Fibroblast of skin of left biceps (primary cell): ENCODE measurements at places on chromosomes 11 and 22.

DNA sequence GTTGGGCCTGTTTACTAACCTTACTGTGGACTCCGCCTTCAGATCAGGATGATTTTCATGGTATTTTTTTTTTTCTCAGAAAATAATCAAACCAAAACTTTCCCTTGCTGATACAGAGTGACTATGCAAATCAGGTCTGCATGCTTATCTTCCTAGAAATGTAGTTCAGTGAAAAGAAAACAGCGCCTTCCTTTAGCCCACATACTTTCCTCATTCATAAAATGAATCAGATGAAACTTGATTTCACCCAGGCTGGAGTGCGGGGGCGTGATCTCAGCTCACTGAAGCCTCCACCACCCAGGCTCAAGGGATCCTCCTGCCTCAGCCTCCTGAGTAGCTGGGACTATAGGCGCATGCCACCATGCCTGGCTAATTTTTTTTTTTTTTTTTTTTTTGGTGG lies 26.0 kb downstream of the ZNRF3 start:
- no peak for DNase-seq

DNA sequence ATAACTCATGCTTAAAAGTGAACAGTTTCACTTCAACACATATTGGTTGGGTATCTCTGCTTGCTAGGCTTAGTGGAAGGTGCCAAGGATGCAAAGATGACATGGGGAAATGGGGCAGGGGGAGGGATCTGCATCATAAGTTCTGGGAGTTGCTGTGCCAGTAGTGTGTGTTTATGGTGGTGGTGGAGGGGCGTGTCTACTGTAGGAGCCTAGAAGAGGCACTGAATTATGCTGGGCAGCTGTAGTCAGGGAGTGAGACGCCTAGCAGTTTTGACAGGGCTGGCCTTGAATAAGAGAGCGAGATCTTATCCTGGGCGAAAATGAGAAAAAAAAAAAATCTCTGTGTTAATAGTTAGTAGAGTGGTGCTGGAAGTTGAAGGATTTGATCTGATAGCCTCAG lies 3.0 kb downstream of the ELMOD1 start:
- no peak for DNase-seq

DNA sequence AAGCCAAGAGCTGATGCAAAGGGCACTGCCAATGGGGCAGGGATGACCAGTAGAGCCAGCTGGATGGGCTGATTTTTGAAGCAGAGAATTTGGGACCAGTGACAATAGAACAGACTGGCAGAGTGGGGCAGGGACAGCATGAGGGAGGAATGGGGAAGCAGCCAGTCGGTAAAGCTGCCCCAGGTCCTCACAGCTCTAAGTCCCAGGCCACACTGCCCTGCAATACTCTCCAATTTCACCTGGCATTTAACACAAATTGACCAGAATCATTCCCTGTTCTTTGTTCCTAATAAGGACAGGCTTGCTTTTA lies 186.9 kb downstream of the CTTN start:
- no peak for DNase-seq

GRCh38 chr11:32105871-32106560 lies 15.1 kb downstream of the RCN1 start:
- DNase-seq: no peak

DNA sequence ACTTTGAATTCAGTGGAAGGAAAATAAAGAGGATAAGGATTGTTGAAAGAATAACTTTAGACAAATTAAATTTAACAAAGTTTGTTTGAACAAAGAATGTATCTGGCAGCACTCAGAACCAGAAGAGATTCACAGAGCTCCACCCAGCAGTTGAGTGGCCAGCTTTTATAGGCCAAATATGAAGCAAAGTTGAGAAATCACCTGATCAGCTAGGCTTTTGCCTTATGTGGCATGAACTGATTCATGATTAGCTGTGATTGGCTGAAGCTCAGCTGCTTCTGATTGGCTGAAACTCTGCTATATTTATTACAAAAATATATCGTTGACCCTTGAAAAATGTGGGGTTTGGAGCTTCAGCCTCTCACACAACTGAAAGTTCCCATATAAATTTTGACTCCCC lies 62.6 kb downstream of the PIWIL4 start:
- no peak for DNase-seq

DNA sequence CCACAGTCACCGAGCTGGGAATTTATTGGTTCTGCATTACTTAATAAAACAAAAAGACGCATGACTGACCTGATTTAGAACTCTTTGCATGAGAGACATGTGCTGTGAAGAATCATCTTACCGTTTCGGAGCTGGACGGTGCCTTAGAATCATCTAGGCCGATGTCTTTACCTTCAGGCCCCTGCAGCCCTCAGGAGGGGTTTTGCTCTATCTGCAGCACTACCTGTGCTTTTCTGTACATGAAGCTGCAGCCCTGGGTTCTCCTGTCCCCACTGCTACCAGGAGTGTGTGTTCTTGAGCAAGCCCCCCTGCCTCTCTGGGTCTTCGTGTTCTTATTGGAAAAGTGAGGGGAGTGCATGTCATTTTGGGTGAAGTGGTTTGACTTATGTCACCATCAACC lies 94.0 kb upstream of the OR4B1 start:
- DNase-seq: no peak

GRCh38 chr11:125108469-125108868 lies 3.0 kb downstream of the TMEM218 start:
- DNase-seq: no peak

GRCh38 chr22:46148816-46149511 lies 1.4 kb upstream of the PPARA start:
- no peak for DNase-seq

- DNase-seq: no peak
These were observed 76.1 kb upstream of the PAX6 start for GRCh38 chr11:31887180-31887579.

DNA sequence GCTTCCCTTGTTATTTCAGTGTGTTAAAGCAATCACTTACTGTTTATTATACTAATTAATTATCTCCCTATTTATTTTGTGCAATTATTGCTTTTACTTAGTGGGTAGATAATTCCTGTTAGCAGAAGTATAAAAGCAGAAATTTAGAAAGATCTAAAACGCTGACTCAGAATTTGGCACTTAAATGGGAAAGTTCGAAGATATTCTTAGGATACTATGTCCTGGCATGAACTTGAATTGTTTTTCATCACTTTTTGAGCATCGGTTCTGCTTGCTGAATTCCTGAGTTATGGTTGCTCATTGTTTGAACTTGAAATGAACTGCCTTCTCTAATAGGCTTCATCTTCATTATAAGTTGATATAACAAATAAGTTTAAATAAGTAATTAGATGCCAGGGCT lies 325.4 kb downstream of the JRKL start:
- no peak for DNase-seq

DNA sequence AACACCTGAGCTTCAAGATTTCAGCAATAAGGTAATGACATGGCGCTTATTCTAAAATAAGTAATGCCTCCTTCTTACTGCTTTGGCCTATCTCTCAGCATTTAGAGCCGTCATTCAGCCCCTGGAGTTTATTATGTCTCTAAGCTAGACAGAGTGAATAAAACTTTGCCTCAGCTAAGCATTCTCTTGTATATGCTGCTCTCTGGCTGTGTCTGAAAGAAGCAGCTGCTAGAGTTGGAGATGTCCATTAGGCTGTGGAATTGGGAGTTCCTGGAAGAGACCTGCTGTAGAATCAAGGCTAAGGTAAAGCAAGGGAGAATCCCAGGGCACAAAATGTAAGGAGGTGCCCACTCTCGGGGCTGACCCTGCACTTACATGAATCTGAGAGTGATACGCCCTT lies 35.5 kb upstream of the TTC12 start:
- no peak for DNase-seq

DNA sequence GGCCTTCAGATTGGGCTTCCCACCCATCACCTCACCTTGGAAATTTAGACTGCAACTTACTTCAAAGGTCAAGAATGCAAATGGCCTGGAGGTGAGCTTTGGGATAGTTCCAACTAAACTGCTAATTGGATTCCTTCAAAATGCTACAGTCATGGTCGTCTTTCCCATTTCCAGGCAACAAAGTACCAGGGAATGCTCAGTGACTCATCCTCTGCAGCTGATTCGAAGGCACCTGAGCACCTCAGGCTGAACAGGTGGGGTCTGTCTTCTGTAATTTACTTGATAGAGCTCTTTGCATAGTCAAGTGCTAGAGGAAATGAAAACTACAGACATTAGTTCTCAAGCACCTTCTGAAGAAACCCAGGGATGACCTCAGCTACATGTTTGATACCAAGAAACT lies 20.5 kb upstream of the FSHB start:
- DNase-seq: no peak
